ENCODE measurements at places on chromosomes 2 and 18.

- no peak for DNase-seq
Observed at GRCh38 chr18:28903306-28903705, 726.4 kb upstream of the CDH2 start.

GRCh38 chr2:221123396-221123795 lies 448.7 kb downstream of the EPHA4 start:
- no peak for DNase-seq

- no peak for DNase-seq
Observed at GRCh38 chr18:23232331-23232730, 97.0 kb downstream of the CABLES1 start.

GRCh38 chr2:147135376-147135775 lies 709.5 kb upstream of the ACVR2A start:
- no peak for DNase-seq

GRCh38 chr18:14015416-14015815 lies 100.1 kb upstream of the MC2R start:
- DNase-seq, result no peak

DNA sequence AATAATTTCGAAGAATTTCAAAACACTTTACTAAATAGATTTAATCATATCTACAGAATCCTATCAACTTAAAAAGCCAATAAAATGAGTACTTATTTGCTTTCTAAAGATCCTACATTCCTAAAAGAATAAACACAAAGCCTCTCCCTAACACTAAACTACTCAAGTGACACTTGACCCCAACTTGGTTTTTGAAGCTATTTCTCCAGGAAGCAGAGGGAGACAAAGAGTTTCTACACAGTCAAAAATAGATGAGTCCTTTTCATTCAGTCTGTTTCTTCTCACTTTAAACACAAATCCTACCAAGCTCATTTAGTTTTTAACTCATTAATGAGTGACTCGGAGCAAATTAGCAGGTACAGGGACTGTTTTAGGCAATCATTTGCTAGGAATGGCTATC lies 2.1 kb downstream of the ATL2 start:
- DNase-seq, result no peak

DNA sequence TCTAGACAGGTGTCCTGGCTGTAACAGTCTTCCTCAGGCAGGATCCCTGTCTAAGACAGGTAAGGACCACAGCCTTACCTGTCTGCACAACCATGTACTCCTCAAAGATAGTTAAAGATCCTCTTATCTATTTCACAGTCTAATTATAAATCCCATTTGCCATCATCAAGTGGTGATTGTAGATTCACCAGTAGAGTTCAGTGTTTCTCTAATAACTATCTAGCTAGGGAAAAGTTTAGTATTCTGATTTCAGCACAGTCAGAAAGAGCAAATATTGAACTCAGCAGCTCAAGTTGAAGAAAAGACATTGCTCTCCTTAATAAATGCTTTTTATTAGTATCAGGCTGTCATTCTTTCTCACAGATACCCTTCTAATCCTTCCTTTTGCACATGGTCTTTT lies 1305.5 kb upstream of the NXPH2 start:
- DNase-seq, result no peak

GRCh38 chr2:176380341-176380740 lies 111.1 kb downstream of the MTX2 start:
- DNase-seq, result no peak

- no peak for DNase-seq
Observed at GRCh38 chr2:156800065-156800653, 364.0 kb downstream of the GPD2 start.

DNA sequence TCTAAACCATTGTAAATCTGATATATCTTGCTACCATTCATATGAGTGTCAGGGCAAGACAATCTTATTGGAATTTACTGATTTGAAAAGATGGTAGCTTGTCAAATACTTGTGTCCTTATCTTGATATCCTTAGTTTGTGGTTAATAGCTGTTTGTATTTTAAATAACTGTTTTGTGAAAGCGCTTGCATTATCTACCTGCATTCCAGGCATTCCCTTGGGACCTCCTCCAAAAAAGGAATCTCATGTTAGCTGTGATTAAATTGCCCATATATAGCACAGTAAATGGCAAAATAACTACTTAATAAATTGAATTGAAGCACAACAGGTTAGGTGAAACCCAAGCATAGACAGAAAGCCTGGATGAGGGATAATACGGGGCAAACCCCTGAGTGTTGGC lies 13.9 kb downstream of the CNTNAP5 start:
- DNase-seq, result no peak

GRCh38 chr2:186256540-186256939 lies 229.5 kb upstream of the ZC3H15 start:
- DNase-seq, result no peak

DNA sequence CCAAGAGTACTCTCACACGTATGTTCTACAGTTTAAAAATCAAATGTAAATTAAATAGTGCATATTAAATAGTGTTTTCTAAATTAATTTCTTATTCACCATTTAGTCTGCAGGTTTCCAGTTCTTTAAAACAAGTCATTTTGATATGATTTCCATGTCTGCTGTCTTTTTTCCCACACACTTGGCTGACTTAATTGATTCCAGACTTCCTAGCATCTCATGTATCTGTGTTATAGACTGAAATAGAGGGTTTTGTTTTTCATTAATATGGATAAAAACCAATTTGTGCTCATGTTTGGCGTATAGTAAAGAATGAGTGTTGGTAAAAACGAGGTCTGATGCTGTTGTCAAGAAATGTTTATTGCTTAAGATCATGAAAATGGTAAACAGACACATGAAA lies 104.3 kb downstream of the SRBD1 start:
- no peak for DNase-seq

DNA sequence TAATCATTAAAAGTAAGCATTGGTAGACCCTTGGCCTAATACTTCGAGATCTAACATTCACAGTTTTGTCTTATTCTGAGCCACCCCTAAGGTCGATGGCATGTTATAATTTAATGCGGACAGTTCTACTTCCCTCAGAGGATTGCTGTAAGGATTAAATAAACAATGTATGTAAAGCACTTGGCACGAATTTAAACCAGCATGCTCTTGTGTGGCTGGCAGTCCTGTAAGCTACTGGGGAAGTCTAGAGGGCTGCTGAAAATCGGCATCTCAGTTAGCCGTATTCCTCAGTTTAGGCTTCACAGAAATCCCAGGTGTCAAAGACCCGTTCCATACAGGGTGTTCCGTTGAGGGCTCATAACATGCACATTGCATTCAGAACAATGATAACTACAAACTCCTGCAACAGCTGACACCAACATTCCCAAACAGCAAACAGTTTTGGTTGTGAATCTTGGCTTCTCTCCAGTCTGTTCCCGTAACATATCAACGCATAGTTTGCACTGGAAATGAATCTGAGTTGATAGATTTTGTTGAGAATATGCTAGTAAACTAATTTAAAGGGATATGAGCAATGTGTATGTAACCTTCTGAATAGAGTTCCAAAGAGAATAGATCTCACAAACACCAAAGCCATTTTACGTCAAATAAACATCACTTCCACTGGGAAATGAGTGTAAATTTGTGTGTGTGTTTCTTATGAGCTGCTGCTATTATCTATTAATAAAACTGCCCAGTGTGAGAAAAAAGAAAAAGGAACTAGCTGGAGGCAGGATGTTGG lies 52.2 kb upstream of the ACKR3 start:
- DNase-seq, result no peak

DNA sequence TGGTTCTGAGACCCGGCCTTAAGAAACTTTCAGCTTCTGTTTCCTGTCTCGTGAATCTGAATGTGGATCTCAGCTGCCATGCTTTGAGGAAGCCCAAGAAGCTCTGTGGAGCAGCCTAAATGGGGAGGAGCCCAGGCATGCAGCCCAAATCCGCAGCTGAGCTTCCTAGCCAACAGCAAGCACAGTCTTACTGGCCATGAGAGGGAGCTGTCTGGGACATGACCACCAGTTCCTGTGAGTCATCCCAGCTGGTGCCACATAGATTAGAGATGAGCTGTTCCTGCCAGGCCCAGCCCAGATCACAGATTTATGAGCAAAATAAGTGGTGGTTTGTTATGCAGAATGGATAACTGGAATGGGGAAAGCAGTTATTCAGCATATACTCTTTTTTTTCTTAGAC lies 224.4 kb upstream of the APCDD1 start:
- no peak for DNase-seq

DNA sequence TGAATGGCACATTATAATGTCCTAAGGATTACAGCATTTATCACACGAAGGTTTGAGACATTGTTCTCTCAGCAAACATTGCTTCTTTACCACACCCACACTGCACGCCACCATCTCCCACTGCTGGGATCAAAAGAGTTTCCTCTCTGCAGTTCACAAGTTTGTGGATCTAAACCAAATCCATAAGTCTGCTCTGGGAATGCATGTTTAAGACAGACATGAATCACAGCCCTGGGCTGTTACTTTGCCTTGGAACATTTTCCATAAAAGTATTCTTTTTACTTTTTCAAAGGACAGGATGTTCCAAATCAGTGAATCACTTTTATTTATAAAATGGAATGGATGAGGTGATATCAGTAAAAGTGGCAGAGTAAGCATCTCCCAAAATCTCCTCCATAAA lies 36.1 kb downstream of the STPG4 start:
- DNase-seq, result no peak

GRCh38 chr2:25168256-25169072 lies at the start of gene POMC:
Gene POMC (minus strand): TSS chr2:25168580. CDS start chr2:25164772, 3,808 bp downstream.
- no peak for DNase-seq

DNA sequence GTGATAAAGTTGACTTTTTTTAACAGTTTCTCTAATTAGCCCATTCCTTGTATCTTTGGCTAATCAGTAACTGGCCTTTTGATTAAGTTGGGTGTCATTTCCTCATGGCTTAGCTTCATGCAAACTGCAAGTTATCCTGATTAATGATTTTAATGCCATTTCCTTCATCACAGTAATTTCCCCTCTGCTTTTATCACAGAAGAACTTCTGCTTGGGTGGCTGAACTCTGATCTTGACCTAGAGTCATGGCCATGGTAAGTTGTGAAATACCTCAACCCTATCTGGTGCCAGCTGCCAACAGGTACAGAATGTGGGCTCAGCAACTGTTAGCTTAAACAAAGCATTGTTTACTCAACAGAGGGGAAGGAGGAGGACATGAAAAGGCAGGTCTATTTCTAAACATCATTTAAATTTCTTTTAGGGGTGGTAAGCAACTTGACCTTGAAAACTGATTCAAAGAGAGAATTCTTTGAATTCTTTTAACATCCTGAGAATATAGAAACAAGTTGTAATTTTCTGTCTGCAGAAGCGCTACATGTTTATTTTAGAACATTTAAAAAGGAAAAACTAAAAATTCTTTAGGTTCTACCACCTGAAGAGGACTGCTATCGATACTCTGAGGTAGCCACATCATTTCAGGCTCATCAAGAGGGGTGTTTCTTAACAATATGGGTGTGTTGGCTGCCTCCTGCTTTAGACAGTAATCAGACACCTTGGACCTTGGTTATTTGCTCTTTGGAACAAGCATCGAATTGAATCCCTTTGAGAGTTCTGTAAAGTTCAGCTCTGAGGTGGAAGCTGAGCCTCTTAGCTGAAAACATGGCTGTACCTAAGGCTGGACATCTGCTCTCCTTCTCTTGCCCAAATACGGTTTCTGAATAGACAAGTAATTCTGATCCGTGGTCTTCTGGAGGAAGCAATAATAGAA lies 39.7 kb downstream of the ANXA4 start:
- no peak for DNase-seq

DNA sequence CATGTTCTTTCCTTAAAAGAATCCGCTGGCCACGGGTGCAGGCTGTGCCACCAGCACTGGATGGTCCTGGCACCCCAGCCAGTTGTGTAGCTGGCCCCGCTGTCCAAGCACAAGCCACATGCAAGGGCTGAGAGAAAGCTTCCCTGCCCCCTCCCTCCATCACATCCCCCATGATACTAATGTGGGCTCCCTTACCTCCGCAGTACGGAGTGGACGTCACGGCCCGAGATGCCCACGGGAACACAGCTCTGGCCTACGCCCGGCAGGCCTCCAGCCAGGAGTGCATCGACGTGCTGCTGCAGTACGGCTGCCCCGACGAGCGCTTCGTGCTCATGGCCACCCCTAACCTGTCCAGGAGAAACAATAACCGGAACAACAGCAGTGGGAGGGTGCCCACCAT lies 44.5 kb downstream of the GBX2 start:
- DNase-seq, result no peak

DNA sequence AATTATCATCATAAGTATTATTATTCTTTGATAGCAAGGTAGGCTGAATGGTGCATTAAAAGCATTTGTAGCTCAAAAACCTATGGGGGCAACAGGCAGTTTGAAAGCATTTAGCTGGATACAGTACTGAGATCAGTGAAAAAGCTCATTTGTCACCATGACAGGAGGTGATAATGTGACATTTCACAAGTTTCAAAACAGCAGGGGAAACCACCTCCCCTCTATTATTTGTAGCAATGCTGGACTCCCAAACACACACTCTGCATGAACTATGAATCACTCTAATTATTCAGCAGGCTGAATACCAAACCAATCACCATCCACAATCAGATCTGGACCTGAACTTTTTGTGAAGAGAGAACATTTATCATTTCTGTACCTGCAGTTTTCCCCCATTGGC lies 63.4 kb downstream of the MYO5B start:
- no peak for DNase-seq

DNA sequence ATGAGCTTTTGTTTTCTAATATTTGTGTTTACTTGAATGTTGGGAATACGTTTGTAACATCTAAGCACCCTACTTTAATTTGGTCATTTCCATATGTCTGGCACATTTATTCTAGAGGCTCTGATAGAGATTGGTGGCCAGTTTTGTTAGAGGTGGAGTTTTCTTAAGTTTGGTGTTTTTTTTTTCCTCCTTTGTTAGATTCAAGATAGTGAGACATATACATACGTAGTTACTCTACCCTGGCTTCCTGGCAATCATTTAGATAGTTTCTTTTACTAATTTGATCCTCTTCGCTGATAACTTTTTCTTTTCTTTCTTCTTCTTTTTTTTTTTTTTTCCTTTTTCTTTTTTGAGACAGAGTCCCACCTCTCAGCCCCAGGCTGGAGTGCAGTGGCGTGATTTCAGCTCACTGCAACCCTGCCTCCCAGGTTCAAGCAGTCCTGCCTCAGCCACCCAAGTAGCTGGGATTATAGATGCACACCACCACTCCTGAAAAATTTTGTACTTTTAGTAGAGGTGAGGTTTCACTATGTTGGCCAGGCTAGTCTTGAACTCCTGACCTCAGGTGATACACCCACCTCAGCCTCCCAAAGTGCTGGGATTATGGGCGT lies 26.6 kb downstream of the SMCHD1 start:
- no peak for DNase-seq

DNA sequence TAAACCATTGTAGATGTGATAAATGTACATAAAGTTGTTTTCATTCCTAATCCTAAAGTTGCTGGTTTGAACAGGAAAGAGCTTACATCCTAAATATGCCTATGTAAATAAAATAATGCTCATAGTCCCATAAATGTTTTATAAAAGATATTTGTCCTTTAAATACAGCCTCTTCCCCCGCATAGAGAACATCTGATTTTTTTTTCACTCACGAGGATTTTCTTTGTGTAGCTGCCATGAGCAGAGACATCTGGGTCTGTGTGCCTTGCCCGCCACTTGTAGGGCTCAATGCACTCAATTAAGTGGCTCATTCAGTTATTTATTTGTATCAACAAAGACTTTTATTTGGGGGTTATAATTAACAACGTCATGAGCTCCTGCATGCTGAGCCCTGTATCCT lies 72.8 kb downstream of the SOWAHC start:
- DNase-seq, result no peak

GRCh38 chr18:57889841-57890240 lies 86.7 kb upstream of the ATP8B1 start:
- no peak for DNase-seq

- DNase-seq, result no peak
Observed at GRCh38 chr18:43271593-43272432, 5.5 kb downstream of the SYT4 start.
